ENCODE measurements at places on chromosomes 7 and 10.

GRCh38 chr7:116120839-116121238 is 89.5 kb upstream of the TES start:
- DNase-seq, result no peak

DNA sequence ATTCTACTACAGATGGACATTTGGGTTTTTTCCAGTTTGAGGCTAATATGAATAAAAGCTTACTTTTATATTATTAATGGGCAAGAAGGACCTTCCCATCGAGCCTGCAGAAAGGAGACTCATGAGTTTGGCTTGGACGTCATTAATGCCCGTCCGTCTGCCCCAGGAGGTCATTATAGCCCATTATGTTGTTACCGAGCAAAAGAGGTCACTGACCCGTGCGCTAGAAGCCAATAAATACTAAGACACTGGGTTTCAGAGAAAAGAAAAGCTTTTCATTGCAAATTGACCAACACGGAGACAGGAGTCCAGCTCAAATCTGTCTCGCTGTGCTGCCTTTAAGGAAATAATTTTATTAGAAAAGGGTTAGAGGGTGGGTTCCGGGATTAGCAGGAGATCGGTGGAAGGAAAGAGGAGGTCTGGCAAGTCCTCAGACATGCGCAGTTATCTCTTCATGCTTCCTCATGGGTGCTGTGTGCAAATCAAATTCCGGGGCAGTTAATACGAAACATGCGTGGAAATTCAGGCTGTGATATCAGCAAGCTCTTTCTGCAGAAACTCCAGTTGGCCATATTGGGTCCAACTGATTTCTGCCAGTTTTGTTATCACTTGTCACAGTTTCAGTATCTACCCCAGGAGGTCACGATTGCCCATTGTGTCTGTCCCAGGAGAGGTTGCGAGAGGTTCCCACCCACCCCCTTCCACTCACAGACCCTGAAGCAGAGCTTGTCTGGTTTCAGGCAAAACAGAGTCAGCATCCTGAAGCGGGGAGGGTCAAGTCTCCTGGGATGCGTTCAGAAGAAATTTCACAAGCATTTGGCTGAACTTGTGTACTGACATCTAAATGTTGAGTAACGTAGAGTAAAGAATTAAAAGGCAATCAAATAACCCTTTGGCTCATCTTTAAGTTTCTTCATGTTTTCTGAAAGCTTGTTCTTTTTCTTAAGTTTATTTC is 1.1 kb upstream of the GALNTL5 start:
- no peak for DNase-seq

DNA sequence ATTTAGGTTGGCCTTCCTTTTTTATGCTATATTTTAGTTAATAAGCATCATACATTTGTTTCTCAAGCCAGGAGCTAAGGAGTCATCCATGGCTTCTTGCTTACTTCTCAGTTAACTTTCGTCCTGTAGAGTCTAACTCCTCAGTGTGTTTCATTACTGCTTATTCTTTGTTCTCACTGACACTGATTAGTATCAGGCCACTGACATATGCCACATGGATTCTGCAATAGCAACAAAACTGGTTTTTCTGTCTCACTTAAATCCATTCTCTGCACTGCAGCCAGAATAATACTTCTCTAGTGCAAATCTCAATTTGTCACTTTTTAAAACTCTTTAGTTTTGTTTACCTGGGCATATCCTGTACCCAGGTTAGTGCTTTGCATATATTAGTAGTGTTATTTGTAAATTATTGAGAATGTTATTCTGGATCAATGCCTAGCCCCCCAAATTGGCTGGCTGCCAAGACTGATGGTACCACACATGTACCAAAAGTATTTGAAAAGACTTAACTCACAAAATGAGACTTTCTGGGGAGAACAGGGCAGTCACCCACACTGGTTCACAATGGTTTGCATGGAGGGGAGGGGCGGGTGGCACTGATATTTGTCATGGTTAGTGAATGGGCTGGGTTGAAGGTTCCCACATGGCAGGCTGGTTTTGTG is 79.1 kb downstream of the CCSER2 start:
- peak; percentile 7 for DNase-seq

DNA sequence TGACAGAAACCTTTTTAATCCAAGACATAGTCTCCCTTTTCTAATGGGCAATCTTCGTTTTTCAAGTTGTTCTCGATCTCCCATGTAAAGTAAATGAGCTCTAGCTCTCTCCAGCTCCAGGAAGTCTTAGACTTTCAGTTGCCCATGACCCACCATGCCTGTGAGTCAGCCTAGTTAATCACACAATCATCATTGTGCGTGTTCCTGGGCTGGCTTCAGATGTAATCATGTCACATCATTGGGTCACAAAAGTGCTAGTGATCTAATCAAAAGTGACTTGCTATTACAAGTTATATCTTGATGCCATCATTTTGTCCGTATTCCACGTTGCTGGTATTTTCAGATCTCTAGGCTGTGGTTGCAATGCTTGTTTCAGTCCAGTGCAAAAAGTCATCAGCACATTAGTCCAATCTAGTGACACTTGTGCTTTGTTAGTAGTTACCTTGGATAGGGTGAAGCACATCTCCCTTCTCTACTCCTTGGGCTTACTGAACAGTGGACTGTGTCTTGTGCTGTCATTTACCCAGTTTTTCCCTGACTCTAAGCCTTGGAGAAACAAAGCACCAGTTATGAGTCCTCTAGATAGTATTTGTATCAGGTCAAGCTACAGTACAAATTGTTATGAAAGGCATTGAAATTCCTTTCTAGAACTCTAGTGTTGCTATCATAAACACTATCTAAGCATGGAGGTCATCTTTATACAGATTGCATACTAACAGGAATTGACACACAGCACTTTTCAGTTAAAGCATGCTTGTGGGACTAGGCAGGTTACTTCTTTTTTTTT is 316.6 kb downstream of the GFRA1 start:
- DNase-seq, result no peak

DNA sequence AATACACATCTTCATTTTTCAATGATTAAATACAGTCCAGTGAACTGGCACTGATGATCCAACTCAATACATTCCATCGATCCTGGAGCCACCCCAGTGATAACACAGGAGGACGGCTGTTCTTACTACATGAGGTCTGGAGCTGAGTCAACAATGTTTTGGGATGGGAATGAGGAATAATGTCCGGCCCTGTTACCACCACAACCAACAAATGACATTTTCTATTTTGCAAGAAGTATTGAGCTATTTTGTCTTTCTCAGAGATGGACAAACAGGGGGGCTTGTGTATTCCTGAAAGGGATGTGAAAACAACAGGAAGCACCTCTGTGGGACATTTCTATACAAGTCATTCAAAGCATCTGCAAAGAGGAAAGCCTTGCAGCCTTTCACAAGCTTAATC is 249.2 kb downstream of the PARD3 start:
- DNase-seq, result no peak

DNA sequence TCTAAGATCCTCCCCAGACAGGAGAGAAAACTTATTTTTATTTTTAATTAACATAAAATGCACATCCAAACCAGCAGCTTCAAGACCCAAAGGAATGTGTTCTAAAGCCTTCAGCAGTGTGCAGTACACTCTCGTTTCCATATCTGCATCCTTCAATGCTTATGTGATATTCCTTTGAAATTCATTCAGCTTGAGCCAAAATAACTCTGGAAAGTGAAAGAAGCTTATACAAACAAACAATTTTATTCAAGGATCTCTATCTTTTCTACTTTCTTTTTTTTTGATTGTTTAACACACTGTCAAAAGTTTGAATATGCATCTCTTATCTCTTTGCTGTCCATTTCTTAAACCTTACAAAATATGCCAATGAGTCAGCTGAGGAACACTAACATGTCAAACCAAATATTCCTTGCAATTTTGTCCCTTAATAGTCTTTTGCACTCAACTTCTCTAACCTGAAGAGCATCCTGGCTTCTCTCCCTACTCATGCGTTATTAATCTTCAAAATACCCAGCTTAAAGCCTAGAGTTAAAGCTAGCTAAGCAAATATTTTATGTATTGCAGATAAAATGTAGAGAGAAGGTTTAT is 124.3 kb downstream of the THSD7A start:
- no peak for DNase-seq

DNA sequence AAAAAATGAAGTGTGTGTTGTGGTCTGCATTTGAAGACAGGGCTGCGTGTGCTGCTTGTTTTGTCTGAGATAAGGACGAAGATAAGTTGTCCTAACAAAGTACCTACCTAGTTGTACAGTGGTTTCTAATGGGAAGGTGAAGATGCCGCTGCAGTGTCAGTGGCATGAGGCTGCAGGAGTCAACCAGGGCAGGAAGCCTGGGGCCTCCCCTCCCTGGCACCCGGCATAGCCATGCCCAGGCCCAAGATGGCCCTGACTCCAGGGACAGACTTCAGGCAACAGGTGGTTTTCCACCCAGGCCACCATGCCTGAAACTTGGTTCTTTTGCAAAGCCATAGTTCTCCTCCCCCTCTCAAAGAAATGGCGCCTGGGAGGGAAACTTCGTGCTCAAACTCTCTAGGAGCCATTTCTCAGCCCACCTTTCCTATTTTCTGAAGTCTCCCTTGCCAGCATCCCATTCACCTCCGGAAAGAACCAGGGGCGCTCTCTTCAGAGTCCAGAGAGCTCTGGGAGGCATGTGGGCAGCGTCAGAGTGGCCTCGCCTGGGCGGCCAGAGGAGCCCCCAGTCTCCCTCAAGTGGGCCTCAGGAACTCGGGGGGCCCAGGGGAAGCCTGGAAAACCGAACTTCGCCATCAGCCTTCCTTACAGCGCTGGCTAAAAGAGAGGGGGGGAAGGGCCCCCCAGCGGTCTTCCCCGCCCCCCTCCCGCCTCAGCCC is 2.1 kb upstream of the KAT6B start:
- peak; percentile 68 for DNase-seq

DNA sequence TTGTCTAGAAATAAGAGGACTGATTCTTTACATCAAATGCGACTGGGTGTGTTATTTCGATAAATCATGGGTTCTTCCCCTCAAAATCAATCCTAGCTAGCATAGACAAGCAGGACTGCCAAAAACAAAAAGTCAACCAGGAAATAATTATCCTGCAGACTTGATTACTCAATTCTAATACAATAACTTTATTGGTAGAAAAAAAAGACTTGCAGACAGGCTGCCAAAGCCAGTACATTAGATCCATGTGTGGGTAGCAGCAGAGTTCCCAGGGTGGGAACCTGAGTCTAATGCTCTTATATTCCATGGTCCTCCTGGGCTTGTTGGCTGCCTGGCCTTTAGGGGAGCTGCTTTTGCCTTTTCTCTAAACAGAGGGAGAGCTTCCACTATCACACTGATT is 7.8 kb downstream of the AFAP1L2 start:
- no peak for DNase-seq

DNA sequence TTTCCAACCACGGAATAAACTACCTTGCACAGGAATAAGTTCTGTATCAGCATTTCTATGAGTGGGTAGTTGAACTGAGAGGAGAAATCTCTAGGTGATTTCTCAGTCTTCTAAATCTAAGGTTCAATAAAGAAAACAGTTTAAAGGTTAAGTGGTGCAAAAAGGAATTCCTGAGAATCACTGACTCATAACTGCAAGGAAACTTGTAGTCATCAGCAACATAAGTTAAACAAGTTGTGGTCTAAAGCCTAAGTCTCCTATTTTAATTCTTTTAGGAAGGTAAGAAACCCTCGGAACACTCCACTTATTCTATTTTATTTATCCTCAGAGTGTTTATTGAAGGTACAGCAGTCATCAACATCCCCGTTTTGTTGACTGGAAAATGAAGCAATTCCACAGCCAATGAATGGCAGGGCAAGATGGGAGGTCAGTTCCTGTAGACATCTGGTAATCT is 92.4 kb upstream of the PIK3CG start:
- DNase-seq, result peak; percentile 45

DNA sequence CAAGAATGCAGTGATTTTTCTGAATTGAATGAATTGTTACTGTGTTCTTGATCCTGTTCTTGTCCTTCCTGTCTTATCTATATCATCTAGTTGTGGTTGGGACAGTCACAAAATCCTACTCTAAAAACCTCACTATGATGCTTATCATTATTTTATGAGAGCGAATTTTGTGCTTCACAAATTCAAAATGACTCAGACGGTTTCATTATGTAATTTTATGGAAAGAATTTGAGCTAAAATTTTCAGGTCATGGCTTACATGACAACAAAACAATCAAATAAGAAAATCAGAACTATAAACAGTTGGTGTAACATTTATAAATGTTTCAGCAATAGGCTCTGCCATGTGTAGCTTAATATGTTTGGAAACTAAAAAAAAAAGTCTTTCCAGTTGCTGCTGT is 6.9 kb downstream of the PRKAR2B start:
- DNase-seq, result no peak

DNA sequence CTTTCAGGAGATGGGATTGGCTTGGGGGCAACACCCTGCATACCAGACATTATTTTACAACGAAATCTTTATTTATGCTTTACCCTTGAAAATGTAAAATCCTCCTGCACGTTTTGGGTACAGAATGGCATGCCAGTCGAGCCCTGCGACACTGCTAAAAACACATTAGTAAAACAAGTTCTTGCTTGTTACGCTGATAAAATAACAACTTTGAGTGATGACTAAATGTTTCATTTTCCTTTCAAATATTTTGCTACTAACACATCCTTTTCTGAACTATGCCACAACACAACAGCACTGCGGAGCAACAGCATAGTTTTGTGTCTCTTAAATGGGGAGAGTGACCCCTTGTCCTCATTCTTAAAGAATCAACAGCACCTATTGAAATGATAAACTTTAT is 76.0 kb upstream of the SEMA3D start:
- no peak for DNase-seq

- DNase-seq, result no peak
Measured at GRCh38 chr7:104946338-104946737, 67.7 kb upstream of the KMT2E start.

DNA sequence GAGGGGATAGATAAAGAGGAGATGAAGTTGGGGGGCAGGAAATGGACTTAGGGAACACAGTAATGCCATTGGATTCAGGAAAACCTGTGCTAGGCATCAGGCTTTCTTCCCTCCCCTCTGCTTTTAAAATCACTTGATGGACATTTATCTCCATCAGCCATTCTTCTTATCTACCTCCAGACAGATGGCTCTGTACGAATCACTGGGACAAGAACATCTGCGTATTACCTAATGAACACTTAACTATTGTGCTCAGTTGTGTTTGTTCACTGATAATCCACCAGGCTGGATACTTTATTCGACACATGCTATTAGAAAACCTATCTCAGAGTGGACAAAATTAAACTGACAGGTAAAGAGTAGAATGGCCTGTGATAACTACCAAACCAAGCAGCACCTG is 40.0 kb downstream of the TNKS2 start:
- no peak for DNase-seq

Data from kidney (tissue), 22 donors.